NCI-H524 (cell line): ENCODE measurements at places on chromosomes 6 and 20.

DNA sequence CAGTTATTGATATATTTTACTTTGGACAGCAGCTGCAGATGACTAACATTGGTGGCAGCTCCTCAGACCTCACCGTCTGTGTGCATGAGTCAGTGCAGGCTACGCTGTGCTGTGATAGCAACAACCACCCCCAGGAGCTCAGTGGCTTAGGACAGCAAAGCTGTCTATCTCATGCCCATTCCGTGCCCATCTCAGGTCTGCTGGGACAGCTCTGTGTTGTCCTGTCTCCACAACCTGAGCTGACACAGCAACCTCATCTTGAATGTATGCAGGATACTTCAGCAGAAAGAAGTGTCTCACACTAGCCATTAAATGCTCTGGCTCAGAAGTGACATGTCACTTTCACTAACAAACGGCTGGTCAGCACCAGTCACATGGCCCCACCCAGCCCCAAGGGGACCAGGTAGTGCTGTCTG lies 47.7 kb downstream of the BANF2 start:
- no peak for DNase-seq

DNA sequence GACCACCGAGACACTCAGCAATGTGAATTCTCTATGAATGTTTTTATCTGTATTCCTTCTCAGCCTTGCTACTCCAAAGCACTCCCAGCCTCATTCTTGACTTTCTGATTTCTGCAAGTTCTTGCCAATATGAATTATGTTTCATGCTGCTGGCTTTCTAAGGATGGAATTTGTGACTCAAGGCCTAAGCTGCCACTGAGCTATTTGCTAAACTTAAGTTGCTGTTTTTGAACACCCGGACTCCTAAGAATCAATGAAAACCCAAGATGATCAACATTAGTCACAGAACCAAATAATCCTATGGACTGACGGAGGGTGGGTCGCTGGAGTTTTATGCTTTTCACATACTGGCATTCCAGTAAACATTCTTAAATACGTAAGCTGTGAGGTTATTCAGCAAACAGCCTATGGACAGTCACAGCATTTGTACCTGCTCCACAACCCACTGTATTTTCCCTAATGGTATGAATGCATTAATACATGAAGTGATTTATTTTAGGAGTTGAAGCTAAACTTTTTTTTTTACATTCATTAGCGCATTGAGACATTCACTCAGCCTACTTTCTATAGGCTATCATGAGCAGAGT lies 8.2 kb upstream of the PXDC1 start:
- DNase-seq = no peak

- no peak for DNase-seq
These were observed 5.1 kb upstream of the RBCK1 start for GRCh38 chr20:402898-403581.

GRCh38 chr6:134168590-134169208 lies 116.3 kb upstream of the SLC2A12 start:
- no peak for DNase-seq

DNA sequence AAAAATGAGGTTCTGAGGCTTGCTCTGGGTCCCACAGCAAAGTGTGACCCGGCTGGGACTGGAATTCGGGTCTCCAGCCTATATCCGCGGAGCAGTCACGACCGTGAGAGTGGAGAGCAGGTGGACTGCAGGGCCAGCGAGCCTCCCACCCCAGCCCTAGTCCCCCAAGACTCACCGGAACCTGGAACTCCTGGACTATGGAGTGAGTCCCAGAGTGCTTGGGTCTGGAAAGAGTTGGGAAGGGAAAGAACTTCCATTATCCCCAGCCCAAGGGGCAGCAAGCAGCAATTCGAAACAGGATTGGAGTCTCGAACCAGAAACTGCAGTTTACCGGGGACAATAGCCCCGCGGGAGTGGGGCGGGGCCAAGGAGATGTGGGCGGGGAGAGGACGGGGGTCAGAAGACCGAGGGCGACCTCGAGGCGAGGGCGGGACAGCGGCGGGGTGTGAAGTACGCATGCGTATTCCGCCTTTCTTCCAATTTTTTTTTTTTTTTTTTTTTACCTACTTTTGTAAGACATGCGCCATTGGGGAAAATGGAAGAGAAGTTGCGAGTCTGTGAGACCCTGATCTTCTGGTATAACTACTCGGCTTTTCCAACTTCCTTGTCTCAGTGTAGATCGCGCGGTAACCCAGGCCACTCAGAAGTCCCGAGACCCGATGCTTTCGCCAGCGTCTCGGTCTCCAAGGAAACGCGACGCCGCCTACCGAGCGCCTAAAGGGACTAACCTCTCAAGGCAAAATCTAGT lies at the start of gene C20orf96:
Gene C20orf96, minus strand, starts transcription at position 667 of the 748 bp plus-strand sequence. Its CDS starts 140 bp downstream, at position 527.
- peak; percentile 92 for DNase-seq

GRCh38 chr6:33105916-33106871 lies 30.4 kb downstream of the HLA-DPB1 start:
- no peak for DNase-seq

GRCh38 chr6:116398316-116399010 lies 27.7 kb downstream of the DSE start:
- no peak for DNase-seq

DNA sequence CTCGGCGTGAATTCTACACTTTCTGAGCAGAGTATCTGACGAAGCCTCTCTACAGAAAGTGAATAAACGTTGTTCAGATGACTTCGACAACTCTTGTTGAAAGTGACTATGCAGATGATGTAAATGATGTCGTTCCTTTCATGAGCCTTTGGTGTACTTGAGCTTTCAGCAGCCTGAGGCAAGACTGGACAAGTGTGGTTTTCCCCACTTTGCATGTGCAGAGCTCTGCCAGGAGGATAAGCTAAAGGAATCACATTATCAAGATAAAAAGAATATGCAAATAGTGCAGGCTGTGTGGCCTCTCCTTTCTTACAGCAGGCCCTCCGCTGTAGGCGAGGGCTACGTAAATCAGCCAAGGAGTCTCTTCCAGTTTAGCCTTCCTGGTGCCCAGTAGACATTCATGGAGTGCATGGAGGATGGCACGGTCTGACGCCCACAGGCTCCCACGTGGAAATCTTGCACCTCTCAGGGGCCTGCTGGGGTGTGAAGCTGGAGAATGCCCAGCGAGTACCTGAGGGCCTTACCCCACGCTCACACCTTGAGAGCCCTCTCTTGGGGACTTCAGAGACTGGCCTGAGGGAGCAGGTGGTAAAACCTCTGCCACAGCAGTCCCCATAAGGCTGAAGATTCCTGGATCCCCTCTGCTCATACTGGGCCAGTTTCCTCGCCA lies 54.9 kb downstream of the RPP40 start:
- no peak for DNase-seq
